ENCODE measurements at places on chromosomes 7 and 10.

GRCh38 chr10:110762849-110763211, 108.9 kb upstream of the PDCD4 start:
- no peak for DNase-seq

DNA sequence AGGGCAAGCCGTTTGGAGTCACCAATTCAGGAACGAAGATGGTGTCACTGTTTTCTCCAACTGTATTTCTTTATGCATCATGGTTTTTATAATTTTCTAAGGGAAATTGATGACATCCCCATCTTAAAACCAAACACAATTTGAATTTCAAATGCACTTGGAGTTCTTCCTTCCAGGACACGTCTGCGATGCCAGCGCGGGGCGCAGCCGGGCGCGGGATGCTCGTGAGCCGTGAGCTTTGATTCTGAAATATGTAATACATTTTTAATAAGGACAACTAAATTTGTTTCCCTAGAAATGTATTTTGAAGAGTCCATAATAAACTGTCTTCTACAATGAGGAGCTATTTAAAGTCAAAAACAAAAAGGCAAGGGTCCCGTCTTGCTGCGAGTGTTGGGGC, 492.1 kb downstream of the DNAJB6 start:
- DNase-seq = no peak

- DNase-seq = no peak
These were observed 305.3 kb downstream of the PRPF18 start for GRCh38 chr10:13892001-13892491.

DNA sequence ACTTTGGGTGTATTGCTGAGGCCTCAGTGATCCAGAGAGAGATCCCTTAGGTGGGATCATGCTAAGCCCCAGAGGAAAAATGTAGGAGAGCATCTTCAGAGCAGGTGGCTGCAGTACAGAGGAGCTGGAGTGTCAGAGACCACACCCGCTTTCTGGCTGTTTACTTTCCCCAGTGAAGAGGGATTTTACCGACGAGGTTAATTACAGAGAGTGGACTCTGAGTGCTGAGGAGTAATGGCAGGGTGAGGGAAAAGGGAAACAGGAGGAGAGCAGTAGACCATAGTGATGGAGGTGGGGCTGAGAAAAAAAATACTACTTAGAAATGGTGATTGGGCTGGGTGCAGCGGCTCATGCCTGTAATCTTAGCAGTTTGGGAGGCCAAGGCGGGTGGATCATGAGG, 43.3 kb upstream of the HBP1 start:
- no peak for DNase-seq

- DNase-seq = no peak
These were observed 78.7 kb downstream of the ADARB2 start for GRCh38 chr10:1658658-1659057.

GRCh38 chr7:2613931-2614600, 17.7 kb upstream of the TTYH3 start:
- no peak for DNase-seq

DNA sequence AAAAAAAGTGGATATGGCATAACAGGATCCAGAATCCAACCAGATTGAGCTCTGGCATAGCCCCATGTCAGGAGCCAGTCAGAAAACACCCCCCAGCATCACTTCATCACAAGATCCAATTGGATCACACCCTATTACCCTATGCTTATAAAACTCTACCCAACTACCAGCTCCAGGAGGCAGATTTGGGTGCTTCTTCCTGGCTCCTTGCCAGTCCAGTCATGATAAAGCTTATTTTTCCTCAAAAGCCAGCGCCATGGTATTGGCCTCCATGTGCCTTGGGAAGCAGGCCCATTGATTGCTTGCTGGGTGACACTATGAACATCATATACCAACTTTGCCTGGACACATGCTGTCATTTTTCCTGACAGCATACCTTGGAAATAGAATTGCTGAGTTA, 281.4 kb upstream of the MKLN1 start:
- no peak for DNase-seq

DNA sequence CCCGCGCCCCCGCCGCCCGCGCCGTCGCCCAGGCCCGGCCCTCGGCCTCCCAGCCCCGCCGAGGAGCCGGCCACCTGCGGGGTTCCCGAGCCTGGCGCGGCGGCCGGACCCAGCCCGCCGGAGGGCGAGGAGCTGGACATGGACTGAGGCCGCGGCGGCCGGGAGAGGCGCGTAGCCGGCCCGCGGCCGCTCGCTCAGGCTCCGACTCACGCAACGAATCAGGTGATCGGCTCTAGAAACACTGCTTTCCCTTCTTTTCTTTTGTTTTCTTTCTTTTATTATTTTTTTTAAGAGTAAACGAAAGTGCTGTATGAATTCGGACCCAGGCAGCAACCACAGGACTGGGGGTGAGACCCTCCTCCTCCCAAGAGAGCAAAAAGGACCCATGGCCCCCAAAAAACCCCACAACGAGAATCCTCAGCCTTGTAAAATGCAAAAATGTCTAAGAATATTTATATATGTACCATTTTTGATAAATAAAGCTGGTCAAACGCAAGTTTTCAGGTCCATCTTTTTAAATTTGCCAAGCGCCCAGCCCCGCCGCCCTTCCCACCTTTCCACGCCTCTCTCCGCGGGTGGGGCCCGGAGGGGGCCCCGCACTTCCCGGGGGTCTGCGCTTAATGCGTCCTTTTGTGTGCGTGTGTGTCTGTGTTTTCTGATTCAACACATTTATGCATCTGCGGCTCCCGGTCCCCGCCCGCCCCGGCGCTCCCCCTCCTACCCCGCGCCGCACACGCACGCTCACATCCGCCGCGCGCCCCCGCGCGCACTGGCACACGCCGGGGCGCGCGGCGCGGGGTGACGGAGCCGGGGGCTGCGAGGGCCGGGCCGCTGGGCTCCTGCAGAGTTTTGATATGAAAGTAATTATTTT, 4.4 kb downstream of the UNCX start:
- DNase-seq = no peak

DNA sequence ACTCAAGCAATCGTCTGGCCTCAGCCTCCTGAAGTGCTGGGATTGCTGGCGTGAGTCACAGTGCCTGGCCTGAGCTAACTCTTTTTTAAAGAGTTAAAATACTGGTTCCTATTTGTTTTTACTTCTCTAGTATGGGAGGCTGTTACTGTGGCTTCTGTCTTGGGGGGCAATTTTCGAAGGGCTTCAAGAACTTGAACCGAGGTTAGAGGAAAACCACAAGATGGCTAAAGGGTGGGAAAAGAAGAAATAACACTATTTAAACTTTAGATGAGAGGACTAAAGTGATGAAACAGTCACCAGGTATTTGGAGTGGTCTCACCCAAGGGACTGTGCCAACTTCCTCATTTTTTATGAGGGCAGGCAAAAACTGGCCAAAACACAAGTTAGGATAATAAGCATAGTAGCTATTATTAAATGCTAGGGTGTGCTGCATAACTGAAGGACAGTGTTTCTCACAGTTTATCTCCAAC, 17.8 kb downstream of the MET start:
- DNase-seq = peak; percentile 75

GRCh38 chr10:90276894-90277475, 575.6 kb downstream of the KIF20B start:
- peak; percentile 12 for DNase-seq

DNA sequence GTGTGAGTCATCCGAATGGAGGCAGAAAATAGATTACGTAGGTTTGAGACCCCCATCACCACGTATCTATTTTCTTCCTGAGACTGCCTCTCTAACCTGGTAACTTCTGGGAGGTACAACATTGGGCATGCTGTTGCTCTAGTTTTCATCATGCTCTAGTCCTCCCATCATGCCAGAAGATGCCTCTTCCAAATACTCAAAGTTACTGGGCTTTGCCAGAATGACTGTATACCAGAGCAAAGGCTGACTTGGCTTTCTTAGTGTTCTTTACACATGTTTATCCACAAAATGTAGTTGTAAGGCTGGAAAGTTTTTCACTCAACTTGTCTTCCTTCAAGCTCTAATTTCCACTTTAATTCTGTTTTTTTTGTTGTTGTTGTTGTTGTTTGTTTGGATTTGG, 370.5 kb downstream of the MDFIC start:
- DNase-seq = no peak

DNA sequence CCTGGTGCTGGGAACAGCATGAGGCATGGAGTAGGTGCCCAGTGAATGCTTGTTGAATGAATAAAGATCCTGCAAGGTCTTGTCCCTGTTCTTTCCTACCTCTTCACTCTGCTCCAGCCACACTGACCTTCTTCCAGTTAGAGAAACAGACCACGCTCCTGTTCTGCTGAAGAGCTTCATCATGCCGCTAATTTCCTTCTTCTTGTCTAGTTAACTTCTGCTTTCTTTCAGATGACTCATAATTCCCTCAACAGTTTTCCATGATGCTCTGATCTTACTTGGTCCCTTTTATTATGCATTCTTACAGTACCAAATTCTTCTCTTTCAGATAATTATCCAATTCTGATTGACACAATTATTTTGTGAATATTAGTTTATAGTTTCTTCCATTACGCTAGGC, 59.5 kb upstream of the C1QL3 start:
- no peak for DNase-seq

- peak; percentile 87 for DNase-seq
These were observed 718 bp upstream of the CTBP2 start for GRCh38 chr10:125160856-125161706.

DNA sequence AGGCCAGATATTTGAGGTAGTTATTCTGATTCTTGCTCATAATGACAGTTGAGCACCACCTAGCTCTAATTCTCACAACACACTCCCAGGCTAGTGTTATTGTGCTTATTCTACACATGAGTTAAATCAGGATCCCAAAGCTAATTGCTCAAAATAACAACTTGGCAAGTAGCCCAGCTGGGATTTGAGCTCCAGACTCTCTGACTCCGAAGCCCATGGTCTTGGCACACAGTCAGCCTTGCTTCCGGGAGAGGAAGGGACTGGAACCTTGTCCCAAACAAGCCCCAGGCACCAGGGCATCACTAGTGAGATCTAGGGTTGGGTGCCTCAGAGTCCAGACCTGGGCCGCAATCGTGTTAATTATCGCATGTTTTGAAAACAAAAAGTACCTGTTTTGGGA, 101.4 kb downstream of the GPAM start:
- DNase-seq = no peak

- no peak for DNase-seq
These were observed 12.3 kb downstream of the IQUB start for GRCh38 chr7:123522066-123522465.

DNA sequence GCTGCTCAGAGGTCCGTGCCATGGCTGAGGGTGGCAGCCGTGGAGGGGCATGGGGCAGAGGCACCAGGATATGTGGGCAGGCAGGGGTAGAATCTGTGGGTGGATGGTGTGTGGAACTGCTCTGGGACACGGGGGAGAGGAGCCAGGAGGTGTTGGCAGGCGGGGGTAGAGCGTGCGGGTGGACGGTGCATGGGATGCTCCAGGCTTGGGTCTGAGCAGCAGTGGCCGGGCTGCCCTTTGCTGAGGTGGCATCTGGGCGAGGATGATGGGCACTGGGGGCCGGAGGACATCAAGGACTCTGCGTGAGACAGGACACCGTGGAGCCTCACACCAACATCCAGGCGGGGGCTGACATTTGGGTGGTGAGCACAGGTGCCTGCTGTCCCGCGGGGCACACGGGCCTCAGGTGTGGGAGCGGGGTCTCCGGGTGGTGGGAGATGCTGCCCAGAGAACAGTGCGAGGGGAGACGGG, 46.2 kb downstream of the JAKMIP3 start:
- DNase-seq = no peak

- DNase-seq = no peak
These were observed 15.2 kb downstream of the KRIT1 start for GRCh38 chr7:92230547-92230946.

DNA sequence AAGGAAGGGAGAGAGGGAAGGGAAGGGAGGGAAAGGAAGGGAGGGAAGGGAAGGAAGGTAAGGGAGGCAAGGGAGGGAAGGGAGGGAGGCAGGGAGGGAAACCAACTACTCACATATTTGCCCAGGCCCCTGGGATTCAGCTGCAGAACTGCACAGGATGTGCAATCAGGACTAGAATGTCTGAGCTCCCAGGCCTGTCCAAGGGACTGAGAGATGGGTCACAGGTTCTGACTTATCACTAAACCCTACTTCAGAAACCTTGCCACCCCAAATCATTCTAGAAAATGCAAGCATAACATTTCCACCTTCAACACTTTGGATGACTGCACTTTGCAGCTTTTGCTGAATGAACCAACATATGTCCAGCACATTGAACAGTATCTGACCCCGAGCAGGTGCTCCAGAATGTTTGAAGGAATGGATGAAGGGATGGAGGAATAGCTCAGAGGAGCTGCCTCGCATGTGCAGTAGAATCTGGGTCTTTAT, 245.3 kb downstream of the KCNMA1 start:
- DNase-seq = peak; percentile 65

- DNase-seq = peak; percentile 48
These were observed 229.9 kb downstream of the KIAA1217 start for GRCh38 chr10:24438800-24439199.

Data from astrocyte of the spinal cord (primary cell).